IPS-NIHi11 (cell line): ENCODE measurements at places on chromosomes 3 and 15.

DNA sequence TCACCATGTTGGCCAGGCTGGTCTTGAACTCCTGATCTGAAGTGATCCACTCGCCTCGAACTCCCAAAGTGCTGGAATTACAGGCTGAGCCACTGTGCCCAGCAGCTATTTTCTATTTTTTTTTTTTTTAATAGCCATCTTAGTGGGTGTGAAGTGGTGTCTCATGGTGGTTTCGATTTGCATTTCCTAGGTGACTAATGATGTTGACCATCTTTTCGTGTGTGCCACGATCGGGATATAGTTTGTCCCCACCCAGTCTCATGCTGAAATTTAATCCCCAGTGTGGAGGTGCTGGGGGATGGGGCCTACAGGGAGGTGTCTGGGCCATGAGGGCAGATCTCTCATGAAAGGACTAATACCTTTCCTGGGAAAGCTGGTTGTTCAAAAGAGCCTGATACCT, 41.8 kb upstream of the MUC13 start:
- DNase-seq, result no peak

DNA sequence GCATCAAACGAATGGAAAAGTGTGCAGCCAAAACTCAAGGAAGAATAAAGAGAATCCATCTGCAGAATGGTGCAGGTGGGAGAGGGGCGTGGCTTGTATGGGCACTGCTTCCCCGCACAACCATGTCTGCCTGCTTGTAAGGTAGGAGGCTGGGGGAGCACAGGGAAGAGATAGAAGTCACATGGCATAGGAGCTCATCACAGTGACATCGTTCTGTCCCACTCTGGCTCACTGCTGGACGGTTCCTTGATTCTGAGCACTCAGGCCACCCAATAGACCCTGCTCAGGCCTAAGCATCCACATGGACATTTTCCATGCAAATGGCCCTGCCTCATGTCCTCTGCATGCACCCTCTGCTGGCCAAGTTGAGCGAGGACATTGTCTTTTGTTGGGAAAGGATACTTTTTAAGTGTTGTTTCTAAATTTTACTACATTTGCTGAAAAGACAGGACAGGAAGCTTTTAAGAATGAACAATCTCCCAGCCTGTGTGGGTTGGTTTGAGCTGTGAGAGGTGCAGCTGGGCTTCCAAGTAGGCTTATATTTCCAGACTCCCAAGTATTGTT, 3.1 kb downstream of the MYLK start:
- no peak for DNase-seq

- no peak for DNase-seq
Measured at GRCh38 chr15:41018534-41018933, 65.3 kb downstream of the CHAC1 start.

- DNase-seq, result no peak
Measured at GRCh38 chr15:48984021-48984710, 20.4 kb upstream of the SHC4 start.

DNA sequence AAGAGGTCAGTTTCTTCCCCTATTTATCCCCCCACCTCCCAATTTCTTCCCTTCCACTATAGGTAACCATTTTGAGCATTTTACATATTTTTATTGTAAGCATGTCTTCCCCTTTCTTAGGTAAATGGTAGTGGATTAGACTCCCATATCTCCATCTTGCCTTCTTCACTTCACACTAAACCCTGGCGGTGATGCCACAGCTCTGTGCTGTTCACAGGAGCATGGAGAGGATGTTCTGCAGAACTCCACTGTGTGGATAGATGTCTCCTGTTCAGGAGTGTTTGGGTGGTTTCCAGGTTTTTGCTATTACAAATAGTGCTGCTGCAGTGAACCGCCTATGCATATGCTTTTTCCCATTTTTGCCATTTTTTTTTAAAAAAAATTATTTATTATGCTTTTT, 182.7 kb downstream of the NSMCE3 start:
- DNase-seq, result no peak

DNA sequence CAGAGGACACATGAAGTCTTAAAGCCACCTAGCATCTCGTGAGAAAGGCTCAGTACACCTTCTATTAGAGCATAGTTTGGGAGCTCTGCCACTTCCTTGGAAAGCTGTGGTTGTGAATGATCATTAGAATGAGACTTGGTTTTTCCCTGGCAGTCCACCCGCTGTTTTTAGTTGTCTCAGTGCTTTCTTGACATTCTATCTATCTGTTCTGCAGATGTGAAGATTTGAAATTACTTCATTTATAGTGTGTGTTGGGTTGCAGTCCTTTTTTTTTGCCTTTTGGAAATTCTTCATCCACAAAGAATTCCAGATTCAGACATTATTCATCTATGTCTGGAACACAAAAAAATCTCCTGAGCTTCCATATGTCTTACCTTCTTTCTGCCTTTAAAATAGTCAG, 23.7 kb downstream of the PPP2R3A start:
- DNase-seq, result no peak

DNA sequence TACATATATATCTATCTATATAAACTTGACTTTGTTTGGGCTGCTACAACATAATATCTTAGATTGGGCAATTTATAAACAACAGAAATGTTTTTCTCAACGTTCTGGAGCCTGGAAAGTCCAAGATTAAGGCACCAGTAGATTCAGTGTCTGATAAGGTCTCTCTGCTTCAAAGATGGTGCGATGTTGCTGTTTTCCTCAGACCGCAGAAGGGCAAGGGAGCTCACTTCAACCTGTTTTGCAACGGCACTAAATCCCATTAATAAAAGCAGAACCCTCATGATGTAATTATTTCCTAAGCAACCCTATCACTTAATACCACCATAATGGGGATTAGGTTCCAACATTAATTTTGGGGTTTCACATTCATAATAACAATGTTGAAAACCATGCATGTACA, 1134.8 kb downstream of the NSUN3 start:
- DNase-seq, result no peak

- DNase-seq, result no peak
Measured at GRCh38 chr3:1381647-1382036, 288.8 kb downstream of the CNTN6 start.

- no peak for DNase-seq
Measured at GRCh38 chr3:119653876-119654275, 6.5 kb downstream of the POPDC2 start.

DNA sequence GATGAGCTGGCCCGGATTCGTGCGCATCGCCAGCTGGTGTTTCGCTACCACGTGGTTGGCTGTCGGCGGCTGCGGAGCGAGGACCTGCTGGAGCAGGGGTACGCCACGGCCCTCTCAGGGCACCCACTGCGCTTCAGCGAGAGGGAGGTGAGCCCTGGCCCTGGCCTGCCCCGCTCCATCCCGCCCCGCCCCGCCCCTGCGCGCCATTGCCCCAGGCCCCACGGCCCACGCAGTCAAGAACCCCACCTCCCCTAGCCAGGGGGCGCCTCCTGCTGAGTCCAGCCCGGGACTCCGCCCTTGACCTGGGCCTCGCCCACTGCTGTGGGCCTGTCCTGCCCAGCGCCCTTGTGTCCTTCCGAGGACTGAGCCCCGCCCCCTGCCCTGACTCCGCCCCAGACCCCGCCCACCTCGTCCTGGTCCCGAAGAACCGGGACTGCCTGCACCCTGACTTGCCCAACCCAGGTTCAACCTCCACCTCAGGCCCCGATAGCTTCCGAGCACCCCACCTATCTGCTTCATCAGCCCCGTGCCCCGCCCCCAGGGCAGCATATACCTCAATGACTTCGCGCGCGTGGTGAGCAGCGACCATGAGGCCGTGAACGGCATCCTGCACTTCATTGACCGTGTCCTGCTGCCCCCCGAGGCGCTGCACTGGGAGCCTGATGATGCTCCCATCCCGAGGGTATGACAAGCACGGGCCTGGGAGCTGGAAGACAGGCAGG, 14.8 kb downstream of the NT5DC2 start:
- peak; percentile 94 for DNase-seq

DNA sequence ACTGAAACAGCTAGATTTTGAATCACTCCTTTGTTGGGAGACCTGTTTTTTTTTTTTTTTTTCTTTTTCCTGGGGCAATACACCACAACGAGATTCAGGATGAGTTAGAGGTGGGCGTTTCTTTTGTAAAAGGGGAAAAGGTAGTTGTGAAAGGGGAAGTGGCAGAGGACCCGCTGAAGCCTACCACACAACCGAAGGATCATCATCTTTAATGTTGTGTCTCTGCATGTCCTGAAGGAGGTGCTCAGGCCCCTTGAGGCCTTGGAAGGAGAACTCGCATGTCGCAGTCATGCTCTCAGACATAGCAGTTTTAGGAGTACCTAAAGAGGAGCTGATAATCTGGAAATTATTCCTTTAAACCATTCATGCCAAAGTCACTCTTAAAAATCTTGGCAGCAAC, 137.9 kb upstream of the LRIG1 start:
- peak; percentile 44 for DNase-seq

GRCh38 chr15:82790321-82790720, 15.5 kb downstream of the FSD2 start:
- DNase-seq, result no peak

DNA sequence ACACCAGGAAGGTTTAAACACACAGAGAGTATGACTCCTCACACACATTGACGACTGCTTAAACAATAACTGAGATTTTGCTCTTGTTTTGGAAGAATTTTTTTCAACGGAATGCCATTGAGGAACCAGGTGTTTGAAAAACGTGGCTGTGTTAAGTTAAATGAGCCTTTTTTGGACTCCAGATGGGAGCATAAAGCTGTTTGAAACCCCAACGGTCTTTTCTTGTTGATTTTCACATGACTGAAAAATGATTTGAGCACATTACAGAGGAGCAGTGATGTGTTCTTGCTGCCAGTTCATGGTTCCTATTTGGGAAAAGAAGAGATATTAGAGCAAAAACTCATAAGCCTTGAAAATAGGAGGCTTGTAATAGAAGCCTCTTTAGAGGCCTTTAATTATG, 97.8 kb upstream of the SELENOK start:
- no peak for DNase-seq

DNA sequence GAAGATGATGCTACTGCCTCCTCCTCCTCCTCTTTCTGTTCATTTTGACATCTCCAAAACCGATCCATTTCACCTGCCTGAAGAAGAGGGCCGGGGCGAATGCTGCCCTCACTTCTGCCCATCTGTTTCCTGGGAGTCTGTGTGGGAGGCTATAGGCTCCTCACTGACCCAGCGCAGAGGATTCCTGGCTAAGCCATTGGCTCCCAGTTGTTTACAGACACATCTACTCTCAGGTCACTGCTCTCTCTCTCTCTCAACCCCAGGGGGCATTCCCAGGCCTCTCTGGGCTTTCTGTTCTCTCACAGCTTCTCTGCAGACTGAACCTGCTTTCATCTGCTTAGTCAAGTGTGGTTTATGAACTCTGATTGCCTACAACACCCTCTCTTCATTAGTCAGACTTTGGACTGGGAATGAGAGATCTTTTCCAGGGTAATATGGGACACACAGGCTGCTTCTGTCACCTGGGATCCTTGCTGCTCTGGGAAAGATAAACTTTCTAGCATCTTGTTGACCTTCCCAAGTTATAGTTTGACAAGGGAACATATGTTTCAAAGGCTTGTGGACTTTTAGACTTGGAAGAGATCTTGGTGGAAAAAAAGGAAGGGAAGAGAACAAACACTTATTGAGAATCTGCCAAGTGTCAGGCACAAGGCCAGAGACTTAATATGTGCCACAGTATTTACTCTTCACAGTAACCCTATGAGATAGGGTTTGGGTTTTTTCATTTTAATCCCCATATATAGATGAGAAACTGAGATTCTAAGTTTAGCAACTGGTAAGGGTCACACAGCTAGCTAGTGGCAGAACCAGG, 30.2 kb upstream of the USP3 start:
- DNase-seq, result peak; percentile 53

DNA sequence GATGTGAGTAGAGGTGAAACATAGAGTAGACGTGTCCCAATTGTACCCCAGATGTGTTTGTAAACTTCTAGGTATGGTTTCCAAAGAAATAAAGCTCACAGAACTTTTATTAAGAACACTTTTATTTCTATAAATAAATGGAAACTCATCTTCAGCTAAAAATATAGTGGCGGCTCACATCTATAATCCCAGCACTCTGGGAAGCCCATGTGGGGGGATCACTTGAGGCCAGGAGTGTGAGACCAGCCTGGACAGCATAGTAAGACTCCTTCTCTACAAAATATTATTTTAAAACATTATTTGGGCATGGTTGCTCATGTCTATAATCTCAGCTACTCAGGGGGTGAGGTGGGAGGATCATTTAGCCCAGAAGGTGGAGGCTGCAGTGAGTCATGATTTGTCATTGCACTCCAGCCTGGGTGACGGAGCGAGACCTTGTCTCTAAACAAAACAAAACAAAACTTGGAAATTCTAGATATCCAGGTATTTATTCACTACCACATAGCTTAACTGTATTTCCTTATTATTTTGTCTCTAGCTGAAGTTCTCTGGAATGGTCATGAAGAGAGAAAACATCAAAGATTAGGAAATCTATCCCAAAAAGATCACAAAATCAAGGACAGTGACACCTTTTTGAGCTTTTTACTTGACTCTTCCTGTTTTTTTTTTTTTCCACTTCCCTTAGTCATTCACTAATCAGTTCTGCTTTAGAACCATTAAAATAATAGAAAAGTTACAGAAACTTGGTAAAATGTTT, 258.1 kb downstream of the TIGIT start:
- no peak for DNase-seq

GRCh38 chr15:76393614-76394013, 57.0 kb downstream of the ISL2 start:
- DNase-seq, result no peak

DNA sequence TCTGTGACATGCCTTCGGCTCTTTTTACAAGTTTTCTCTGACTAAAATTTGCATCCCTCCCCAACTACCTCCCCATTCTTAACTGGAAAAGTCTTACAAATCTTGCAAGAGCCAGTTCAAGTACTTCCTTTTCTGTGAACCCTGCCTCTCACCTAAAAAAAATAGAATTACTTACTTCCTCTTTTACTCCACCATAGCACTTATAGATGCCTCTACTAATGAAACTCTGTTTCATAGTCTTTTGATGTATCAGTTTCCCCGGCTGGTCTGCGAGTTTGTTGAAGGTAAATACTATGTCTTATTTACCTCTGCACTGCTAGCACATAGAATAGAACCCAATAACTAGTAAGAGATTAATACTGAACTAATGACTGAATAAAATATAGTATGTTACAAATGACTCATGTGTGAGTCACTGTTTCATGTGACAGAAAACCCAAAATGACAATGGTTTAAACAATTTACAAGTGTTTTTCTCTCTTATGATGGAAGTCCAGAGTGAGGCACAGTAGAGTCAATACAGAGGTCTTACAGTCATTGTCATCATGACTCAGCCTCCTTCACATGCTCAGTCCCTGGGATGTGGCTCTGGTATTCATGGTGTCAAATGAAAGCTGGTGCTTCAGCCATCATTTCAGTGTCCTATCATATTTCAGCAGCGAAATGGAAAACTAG, 393.5 kb downstream of the RSL24D1 start:
- no peak for DNase-seq

GRCh38 chr15:101175401-101175800, 76.4 kb downstream of the CHSY1 start:
- DNase-seq, result no peak

GRCh38 chr15:96338766-96339618, 8.5 kb downstream of the NR2F2 start:
- no peak for DNase-seq

GRCh38 chr15:87741350-87741749, 515.2 kb downstream of the NTRK3 start:
- no peak for DNase-seq

- DNase-seq, result no peak
Measured at GRCh38 chr3:55094676-55095075, 166.8 kb upstream of the LRTM1 start.
